ENCODE measurements at places on chromosomes 11 and 22. TPM values are rescaled to one million over a fixed set of nuclear protein-coding genes. Genes with fewer than 3 reads are reported as not detected.

DNA sequence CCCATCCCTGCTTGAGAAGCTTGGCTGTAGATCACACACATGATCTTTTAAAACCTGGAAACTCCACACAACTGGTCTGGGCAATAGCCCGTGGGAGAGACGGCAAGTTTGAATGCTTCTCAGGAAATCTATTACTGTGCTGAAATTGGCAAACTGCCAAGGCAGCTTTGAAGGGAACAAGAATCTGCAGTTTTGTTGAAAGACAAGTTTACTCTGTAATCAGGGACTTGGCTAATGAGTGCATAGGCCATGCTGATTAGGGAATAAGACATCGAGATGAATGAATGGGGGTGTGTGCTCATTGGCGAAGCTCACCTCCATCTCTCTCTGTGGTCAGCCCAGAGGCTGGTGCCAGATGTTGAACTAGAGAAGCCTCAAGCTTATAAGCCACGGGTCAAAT lies 218.8 kb downstream of the HIPK3 start:
- peak; percentile 59 for DNase-seq

GRCh38 chr11:17574141-17575091 lies 27.4 kb downstream of the OTOG start:
- no peak for DNase-seq

The SERPING1 gene
- total RNA-seq, result 35.7 TPM

GRCh38 chr11:26473216-26474194 lies 98.6 kb downstream of the MUC15 start:
- DNase-seq, result no peak

- peak; percentile 44 for DNase-seq
These were observed 83.4 kb downstream of the CEP164 start for GRCh38 chr11:117410861-117411710.

DNA sequence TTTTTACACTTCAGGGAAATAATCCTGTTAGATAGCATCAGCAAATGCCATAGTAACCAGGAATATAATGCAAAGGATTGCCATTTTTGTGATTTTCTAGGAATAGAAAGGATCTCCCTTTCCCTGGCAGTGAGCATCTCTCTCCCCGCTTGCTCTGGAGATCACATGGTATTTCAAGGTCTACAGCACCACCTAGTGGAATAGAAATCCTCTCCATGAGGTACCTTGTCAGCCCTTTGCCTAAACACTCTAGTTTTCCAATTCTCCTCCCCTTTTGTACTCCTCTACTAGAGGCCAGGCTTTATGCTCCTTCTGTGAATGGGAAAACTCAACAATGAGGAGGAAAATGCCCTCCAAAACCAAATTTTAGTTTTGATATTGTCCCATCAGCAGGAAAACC lies 78.4 kb downstream of the XRRA1 start:
- no peak for DNase-seq

- no peak for DNase-seq
These were observed 4.5 kb upstream of the STK33 start for GRCh38 chr11:8598506-8598905.

DNA sequence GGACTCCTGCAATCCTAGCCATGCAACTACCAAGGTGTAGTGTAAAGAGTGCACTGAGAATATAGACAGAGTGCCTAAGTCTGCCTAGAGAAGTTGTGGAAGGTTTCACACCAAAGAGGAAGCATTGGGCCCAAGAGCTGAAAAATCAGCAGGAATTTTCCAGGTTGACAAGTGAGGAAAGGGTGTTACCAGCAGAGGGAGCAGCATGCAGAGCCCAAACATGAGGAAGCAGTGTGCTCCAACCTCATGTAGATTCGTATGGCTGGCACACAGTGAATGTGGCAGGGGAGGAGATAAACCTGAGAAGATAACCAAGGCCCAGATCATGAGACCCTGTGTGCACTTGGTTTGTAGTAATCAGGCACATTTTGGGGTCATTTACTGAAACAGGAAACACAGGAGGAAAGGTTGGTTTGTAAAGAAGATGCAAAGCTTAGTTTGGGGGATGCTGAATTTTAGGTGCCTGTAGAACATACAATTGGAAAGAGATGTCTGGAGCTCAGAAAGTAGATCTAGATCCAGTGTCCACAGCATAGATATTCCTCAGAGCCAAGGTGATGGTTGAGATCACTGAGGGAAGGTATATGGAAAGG lies 1.7 kb downstream of the HPX start:
- peak; percentile 58 for DNase-seq

DNA sequence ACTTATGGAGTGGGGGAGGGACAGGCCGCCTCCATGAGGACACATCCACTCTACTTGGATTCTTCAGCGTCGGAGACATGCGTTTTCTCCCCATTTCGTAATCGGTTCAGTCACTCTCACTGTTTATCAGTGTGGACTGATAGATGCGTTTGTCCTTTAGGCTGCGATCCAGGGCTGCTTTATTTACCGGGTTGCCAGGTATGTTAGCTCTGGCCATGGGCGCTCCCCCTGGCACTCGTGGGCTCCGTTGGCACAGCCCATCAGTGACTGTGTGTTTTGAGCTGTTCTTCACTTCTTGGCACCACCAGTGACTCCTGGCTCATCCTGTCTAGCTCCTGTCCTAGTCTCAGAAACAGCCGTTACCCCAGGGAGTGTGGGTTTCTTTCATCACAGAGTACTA lies 1203.3 kb downstream of the BRD1 start:
- DNase-seq, result no peak

All from spinal cord (tissue), 10 donors.